ENCODE measurements at places on chromosomes 12 and 14. TPM values are rescaled to one million over a fixed set of nuclear protein-coding genes. Genes with fewer than 3 reads are reported as not detected.

GRCh38 chr14:68337279-68337678 lies 455.6 kb downstream of the ZFP36L1 start:
- DNase-seq: no peak

DNA sequence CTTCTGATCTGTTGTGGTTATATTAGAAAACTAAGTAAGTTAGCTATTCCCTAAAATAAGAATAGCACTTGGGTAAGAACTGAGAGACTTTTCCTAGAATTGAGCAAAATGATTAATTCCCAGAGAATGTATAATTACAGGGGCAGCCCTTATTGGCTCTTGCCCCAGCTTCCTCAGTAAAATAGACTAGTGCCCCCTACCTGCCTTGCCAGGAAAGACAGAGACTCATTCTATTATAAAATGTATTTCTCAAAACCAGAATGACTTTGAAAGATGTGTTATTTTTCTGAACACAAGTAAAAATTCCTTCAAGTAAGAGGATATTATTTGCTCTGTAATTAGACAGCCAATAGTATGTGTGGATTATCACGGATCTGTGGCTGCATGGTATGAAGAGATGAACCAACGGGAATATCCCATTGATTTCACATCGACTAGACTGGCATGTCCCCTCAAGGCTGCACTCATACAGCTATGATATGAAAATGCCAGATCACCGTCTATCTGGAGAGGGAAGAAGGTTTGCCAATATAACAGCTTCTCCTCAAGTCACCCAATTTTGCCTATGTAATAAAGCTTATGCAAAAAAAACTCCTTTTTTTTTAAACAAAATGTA lies 7.4 kb upstream of the GLRX5 start:
- peak; percentile 71 for DNase-seq

- DNase-seq: no peak
These were observed 148.6 kb downstream of the FBXL14 start for GRCh38 chr12:1445807-1446206.

GRCh38 chr12:56346675-56347074 lies 8.0 kb downstream of the IL23A start:
- peak; percentile 13 for DNase-seq

DNA sequence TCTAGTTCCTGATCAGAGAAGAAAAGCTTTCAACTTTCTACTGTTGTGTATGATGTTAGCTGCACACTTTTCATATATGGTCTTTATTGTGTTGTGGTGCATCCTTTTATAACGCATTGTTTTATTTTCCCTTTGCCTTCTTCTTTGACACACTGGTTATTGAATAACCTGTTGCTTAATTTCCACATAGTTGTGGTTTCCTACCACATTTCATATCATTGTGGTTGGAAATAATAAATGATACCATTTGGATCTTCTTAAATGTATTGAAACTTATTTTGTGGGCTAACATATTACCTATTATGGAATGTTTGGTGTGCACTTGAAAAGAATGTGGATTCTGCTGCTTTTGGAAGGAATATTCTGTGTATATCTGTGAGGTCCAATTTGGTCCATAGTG lies 64.9 kb downstream of the GPHN start:
- no peak for DNase-seq

GRCh38 chr12:32025906-32026305 lies 66.7 kb downstream of the RESF1 start:
- DNase-seq: no peak

GRCh38 chr14:40188006-40188405 lies 755.8 kb upstream of the FBXO33 start:
- DNase-seq: no peak

DNA sequence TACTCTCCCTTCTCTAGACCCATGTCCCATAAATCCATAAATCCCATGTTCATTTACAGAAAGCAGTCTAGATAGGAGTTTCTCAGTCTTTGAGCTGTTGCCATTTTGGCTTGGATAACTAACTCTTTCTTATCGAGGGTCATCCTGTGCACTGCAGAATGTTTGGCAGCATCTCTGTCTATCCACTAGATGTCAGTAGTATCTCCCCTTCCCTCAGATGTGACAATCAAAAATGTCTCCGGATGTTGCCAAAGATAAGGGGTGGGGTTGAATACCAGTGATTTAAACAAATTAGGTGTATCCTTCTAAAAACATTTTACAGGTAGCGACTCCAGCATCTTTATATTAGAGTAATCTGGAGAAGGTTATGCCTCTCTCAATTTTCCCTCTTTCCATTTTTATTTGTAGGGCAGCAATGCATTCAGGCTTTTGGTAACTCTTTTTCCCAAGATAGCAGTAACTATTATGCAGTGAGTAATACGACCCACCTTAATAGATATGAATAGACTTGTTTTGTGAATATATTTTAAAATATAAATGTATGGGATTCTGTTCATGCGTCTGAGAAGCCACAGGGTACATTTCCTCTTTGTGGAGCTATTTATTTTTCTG lies 100.7 kb downstream of the LRRK2 start:
- peak; percentile 53 for DNase-seq

Gene HECTD1
- 217 TPM for total RNA-seq

DNA sequence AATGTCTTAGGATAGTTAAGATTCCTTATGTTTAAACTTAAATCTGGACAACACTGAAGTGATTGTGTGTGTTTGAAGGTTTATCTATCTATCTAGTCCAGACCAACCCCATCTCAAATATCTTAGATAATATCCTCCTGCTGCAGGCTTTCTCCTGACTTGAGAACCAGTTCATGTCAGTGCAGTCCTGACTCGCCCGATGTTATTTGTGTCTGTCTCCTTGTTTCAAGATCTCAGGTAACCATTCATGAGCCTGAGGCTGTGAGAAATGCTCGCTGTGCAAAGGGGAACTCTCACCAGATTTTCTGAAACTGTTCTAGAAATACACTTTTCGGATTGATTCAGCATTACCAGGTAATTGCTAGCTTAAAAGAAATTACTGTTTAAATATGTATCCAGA lies 356.2 kb downstream of the SNAPC1 start:
- DNase-seq: no peak

DNA sequence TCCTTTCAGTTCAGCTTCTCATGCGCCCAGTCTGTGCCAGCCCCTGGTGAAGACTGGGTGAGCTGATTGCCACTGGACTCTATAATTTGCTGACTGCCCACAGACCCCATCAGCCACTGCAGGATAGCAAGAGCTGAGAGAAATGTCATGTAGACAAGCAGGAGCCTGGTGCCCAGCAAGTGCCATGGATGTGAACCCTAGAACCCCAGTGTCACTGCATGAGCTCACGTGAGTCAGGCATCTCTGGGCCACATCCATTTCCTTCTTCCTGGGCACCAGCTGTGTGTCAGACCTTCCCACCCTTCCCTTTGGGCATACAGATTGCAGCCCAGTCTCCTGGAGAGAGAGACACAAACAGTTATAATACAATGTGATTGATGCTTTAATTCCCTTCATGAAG lies 73.8 kb downstream of the NTF3 start:
- DNase-seq: no peak

GRCh38 chr12:132444957-132445883 lies 44.7 kb upstream of the FBRSL1 start:
- no peak for DNase-seq

- DNase-seq: no peak
These were observed 11.8 kb upstream of the WSCD2 start for GRCh38 chr12:108117163-108117849.

DNA sequence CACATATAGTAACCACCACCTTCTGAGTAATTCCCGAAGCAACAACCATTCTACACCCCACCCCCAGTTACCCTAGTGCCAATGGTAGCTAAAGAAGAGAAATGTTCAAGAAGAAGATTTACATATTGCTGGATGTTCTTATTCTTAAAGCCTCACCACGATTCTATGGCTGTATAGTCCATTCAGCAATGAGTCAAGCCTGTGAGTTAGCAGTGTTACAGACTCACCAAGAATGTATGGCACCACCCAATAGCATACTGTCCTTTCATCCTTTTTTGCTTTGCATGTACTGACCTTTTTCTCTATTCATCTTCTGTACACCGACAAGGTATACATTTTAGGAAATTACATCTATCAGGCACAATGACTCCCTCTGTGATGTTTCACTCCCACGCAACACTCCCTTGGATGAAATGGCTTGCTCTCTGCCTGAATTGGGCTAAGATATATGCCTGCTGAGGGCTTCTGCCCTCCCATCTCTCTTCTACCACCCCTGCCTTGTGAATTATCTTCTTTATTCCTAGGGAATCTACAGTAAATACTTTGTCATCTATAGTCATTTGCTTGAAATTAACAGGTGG lies 945.8 kb downstream of the DIO2 start:
- no peak for DNase-seq

GRCh38 chr12:28937196-28937595 lies 211.9 kb upstream of the FAR2 start:
- DNase-seq: peak; percentile 50

Gene RHEBL1
- 1.5 TPM for total RNA-seq

GRCh38 chr12:131896811-131897270 lies 2.4 kb downstream of the ULK1 start:
- DNase-seq: peak; percentile 63

DNA sequence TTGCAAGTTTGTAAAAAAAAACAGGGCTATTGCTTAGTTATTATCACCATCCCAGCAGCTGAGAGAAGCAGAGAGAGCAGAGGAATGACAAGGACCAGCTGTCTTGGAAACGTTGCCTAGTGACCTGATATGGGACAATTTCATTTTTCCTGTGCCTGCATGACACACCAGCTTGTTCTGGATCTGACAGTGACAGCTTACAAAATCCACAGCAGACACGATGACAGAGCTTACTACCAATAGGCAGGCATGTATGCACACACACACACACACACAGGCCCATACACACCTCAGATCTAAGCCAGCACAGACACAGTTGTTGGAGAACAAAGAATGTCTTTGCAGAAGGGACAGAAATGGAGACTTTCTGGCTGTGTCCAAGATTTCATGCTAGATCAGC lies 25.4 kb downstream of the HSPB8 start:
- DNase-seq: no peak

GRCh38 chr14:73997944-73998447 lies 21.1 kb downstream of the ENTPD5 start:
- DNase-seq: no peak

- DNase-seq: no peak
These were observed 355.9 kb downstream of the TMTC2 start for GRCh38 chr12:83042441-83043200.

- DNase-seq: no peak
These were observed 551.0 kb downstream of the DIO2 start for GRCh38 chr14:79660053-79660939.

DNA sequence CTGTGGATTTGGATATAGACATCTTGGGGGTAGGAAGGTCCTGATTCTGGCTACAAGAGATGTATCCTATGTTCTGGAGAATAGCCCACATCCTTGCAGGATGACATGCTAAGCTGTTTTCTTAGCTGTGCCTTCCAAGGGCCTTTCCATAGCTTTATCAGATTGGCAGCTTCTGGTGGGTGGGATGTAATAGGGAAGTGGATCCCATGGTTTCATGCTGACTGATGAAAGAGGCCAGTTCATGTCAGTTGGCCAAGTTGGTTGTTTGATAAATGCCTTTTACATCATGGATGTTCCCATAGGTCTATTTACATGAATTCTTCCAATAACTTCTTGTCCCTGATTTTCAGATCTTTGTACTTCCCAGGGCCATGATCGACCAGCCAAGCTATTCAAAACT lies 169.1 kb upstream of the RMST start:
- DNase-seq: no peak

Gene ZNF891
- total RNA-seq: 0.22 TPM

Gene BBOF1
- total RNA-seq: 0.40 TPM

All from lung microvascular endothelial cell (primary cell).